ENCODE measurements at places on chromosomes 1 and 21.

DNA sequence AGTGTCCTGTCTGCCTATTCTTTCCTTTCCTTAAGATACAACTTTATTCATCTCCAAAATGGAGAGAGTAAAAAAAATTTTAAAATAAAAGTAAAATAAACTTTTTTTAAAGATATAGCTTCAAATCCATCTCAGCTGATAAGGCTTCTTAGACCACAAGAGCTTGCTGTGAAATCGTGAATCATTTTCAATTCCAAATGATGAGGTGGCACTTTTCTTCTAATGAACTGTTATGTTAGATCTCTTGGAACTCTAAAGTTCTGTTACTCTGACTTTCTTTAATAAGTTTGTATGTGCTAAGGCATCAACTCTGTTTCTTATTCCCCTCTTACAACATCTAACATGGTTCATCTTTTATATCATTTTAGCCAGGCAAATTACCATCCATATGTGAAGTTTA, 4.5 kb downstream of the SH3GLB1 start:
- no peak for DNase-seq

DNA sequence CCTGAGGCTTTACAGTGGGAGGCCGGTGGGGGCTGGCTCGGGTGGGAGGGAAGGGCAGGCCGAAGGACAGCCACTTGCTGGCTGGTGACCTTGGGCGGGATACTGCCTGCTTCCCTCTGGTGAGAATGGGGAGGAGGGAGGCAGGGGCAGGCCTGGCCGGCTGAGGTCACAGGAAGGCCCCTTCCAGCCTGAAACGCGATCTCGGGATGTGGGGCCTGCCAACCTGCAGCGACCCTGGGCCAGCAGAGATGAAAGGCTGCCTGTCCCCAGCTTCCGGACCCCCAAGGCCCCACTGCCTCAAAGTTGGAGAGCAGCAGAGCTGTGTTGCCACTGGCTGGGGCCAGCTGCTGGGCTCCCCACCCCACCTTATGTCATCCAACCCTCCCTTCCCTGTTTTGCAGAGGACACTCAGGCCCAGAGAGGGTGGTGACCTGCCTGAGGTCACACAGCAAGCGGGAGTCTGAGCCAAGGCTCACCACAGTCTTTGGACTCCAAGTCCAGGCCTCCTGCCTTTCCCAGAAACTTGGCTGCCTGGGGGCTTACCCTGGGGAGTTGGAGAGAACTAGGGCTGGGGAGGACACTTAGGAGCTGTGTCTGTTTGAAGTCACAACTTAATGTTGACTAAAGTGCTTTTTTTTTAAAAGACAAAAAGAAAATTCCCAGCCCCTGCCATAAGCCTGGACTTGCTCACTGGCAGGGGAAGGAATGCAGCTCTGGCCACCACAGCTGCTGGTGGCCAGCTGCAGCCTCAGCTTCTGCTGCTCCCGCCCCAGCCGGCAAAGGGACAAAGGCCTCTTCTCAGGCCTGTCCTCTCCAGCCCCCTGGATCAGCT, 14.8 kb upstream of the WASF2 start:
- no peak for DNase-seq

DNA sequence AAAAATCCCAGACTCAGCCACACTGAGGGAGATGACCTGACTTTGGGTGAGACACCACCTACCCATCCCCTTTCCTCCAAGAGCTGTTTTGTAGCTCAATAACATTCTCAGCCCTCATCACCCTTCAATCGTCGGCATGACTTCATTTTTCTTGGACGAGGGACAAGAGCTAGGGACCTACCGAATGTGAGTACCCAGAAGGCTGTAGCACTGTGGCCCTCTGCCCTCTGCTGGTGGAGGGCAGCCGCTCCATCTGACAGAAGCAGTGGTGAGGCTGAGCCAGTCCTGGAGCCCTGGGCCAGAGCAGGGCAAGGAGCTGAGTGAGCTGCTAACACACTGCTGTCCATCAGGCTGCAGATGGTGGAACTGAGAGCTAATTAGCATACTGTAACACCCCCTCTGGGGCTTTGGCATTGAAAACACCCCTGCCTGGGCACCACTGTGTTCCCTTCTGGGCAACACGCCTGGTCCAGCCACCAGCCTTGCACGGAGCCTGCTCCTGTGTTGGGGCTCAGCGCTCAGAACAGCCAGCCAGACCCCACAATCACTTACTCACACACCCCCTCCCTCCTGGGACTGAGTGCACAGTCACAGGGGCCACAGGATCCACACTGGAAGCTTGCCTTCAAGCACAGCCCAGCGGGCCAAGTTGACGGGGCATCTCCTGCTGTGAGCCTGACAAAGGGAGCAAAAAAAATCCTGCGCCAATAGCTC, 18.3 kb upstream of the ALPL start:
- DNase-seq, result peak; percentile 59

GRCh38 chr1:169604781-169605560, 18.7 kb upstream of the F5 start:
- DNase-seq, result no peak

DNA sequence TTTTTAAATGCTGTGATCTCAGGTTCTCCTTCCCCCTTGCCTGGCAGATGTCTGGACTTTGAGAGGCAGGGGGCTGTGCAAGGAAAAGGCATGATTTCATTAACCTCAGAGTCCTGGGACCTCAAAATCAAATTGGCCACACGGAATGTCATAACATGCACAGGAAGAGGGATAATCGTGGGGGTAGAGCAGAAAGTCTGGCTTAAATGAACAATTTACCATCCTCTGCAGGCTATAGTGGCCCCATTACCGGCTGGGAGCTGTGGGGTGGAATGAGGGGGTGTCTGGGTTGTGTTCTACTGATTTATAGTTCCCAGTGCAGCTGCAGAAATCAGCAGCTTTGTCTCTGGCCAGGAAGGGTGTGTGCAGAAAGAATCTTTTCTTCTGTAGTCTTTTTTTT, 10.8 kb downstream of the OPRD1 start:
- DNase-seq, result no peak

DNA sequence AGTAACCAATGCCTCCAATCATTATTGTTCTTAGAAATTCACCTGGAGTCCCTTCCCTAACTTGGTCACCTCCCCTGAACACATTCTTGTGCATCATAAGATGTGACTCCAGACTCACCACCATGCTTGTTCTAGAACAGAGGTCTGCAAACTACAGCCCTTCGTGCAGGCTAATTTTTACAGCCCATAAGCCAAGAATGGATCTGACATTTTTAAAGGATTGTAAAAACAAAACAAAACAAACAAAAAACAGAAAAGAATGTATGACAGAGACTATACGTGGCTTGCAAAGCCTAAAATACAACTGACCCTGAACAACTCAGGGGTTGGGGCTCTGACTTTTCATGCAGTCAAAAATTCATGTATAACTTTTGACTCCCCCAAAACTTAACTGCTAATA, 6.2 kb upstream of the HIVEP3 start:
- no peak for DNase-seq

DNA sequence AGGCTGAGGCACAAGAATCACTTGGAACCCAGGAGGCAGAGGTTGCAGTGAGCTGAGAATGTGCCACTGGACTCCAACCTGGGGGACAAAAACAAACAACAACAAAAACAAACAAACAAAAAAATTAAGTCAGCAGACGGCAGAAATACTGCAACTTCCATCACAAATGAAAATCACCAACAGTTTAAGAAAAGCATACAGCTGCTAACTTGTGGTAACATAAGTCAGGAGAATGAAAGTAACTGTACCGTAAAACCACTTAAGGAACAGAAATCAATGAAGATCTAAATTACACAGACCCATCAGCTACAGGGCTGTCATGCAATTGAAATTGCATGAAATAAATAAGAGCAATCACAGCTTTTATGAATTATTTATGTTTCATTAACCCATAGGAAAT, 25.0 kb downstream of the MCOLN2 start:
- no peak for DNase-seq

DNA sequence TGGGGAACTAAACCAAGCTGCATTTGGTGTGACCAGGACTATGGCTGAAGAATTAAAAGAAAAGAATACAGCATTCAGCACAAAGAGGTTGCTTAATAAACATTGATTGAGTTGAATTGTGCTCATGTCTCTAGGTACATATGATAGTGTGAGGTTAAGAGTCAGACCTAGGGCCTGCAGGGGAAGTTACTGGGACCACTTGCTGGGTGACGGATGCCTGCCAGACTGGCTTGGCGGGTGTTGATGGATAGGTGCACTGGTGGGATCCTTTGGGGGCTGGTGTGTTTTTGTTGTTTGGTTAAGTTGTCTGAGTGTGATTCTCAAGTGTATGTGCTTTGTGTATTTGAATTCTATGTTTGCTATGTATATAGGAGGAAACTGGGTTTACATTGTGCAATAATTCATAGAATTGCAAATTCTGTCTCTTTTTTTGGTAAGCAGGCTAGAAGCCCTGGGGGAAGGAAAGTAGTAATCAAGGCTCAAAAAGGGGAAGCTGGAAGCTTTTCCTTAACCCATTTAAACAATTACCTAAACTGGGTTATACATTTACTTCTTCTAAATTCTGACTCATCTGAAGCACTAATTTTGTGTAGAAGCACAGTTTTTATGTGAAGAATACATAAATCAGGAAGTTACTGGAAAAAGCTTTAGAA, 1.8 kb downstream of the CD101 start:
- DNase-seq, result peak; percentile 14

- no peak for DNase-seq
Measured at GRCh38 chr1:50105433-50105832, 3.3 kb upstream of the ELAVL4 start.

GRCh38 chr1:205266611-205267305, 39.0 kb downstream of the TMCC2 start:
- no peak for DNase-seq

GRCh38 chr1:44531785-44532566, 126.9 kb downstream of the RNF220 start:
- peak; percentile 47 for DNase-seq

- no peak for DNase-seq
Measured at GRCh38 chr1:192703283-192704206, 67.6 kb downstream of the RGS13 start.

DNA sequence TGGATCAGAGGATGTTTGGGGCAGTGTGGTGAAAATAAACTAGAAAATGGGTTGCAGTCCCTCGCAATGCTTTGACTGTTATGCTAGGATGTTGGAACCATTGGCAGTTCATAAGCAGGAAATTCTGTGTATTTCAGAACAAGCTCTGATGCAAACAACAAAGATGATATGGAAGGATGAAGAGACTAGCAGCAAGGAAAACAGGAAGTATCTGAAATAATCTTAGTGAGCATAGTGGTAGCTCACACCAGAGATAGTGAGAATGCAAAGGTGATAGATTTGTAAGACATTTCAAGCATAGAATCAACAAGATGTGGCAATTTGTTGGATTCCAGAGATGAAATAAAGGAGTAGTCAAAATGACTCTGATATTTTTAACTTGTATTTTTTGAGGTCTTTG, 11.1 kb upstream of the RCC1 start:
- no peak for DNase-seq

- DNase-seq, result peak; percentile 19
Measured at GRCh38 chr1:178784131-178784536, 59.1 kb downstream of the RALGPS2 start.

DNA sequence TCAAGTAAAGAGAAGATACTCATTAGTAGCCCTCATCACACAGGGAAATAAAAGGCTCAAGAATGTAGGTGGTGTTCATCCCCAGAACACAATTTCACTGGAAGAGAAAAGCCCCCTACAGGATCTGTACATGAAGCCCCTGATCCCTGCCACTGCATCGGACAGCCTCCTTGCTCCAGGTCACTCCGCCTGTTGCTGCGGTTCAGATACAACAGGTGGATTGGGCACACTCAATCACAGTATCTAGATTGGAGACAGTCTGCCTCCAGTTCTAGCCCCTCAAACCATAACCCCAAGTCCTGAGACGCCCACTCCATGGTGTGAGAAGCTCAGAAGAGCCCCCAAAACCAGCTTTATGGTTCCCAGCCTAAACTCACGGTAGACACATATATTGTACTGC, 1.1 kb downstream of the SLAMF9 start:
- DNase-seq, result no peak

GRCh38 chr1:194233069-194233468, 1046.7 kb upstream of the B3GALT2 start:
- DNase-seq, result peak; percentile 10

DNA sequence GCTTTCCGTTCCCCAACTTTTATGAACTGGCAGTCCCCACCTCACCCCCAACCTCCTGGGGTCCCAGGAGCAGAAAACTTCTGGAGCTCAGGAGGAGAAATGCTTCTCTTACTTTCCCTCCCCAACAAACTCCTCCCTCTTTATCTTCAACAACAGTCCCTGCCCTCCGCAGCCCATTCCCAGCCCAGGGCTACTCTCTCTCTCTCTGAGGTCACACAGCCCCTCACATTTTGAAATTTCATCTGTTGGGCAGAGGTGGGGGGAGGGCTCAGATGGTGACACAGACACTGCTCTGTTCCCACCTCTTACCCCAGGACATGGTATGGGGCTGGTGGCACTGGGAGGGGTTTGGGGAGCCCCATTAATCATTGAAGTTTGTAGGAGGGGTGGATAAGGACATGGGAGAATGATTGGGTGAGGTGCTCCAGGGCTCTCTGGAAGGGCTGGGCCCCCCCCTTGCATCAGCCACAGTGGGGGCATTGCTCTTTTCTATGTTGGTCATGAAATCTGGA, 6.0 kb downstream of the PIK3CD start:
- DNase-seq, result no peak

DNA sequence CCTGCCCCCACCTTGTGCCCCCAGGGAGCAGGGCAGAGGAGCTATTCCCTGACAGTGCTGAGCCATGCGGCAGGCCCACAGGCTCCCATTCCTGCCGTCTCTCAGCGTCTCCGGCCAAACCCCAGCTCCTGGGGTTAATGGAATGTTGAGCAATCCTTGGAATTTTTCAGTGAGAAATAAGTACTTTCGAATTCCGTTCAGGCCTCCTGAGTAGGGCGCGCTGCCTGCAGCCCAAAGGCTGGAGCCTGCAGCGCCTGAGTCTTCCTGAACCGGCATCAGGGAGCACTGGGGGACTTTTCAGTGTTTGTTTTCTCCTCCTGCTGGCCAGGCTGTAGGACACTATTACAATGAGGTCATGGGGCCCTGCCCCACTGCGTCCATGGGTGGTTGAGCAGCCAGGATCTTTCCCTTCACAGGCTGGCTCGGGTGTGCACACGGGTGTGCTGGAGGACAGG, 33.3 kb upstream of the CSF1 start:
- DNase-seq, result peak; percentile 87

DNA sequence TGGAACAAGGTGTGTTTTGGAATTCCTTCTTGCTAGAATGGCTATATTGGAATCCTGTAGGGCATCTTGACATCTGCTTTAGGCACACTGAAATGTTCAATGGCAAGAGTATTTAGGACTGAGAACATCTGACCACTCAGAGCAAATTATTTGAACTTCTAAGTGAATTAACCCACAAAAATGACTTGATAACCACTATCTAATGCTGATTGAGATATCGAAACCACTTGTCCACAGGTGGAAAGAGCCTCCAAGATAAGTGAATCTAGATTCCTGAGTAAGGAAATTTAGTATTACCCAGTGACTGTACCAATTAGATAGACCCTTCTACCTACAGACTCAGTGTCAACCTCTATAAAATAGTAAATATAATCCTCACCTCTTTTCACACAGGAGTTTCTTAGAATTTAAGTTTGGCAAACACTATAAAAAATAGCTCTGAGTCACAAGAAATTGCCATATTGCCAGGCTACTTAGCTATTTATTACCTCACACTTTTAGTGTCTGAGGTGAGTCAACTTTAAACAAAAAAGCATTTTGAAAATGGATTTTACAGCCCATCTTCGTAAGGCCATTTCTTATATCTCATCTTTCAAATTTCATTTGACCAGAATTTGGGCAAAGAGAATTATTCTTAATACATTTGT, 421.8 kb downstream of the PTBP2 start:
- DNase-seq, result peak; percentile 66

GRCh38 chr1:119308130-119308700, 60.4 kb upstream of the HAO2 start:
- DNase-seq, result no peak

- DNase-seq, result no peak
Measured at GRCh38 chr1:3868464-3869006, 11.3 kb downstream of the DFFB start.

Measured in MCF 10A (cell line).